ENCODE measurements at places on chromosomes 13 and 19.

- DNase-seq: no peak
These were observed 1044.1 kb downstream of the EFNB2 start for GRCh38 chr13:105491345-105491744.

DNA sequence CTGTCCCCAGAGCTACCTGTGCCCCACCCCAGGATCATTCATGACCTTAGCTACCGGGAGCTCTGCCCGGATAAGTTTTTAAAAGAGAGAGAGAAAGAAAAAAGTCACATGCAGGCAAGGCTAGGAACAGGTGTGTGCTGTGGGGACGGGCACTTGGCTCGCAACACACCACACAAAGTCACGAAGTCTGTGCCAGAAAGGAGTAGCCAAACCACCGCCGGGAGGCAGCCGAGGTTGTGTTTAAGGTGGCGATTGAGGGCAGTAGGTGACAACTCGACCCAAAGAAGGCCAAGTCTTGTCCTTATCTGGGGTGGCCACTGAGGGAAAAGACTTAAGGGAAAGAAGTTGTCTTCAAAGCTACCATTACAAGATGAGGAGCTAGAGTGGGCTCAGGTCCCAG, 4.6 kb upstream of the TSHZ3 start:
- no peak for DNase-seq

DNA sequence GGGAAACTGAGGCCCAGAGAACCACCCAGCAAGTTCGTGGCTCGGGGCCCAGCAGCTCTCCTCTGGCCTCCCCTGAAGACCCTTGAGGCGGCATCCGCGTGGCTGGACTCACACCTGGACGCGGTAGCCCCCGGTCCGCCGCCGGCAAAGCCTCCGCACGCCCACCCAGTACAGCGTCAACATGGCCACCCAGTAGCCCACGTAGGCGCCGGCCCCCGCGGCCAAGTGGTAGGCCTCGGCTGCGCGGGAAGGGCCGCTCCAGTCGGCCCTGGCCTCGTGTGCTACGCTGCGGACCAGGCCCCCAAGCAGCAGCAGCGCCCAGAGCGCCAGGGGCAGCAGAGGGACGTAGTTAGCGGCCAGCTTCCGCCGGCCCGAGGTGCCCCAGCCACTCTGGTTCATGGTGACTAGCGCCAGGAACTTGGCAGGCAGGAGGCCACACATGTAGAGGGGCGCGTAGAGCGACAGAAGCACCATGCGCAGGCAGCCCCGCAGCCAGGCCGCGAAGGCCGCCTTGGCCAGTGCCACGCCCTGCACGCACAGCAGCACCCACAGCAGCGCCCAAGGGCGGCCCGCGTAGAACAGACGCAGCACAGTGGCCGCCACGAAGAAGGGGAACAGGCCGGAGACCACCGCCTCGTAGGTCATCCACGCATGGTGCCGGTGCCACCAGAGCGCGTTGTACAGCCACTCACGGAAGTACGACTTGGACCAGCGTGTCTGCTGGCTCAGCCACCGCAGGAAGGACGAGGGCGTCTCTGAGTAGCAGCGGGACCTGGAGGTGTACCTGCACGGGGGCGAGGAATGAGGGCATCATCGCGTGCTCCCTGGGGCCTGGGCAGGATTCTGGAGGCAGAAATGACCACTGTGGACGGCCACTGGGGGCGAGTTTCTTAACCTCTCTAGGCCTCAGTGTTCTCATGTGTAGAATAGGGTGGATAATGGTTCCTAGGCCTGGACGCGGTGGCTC, 10.2 kb downstream of the HAS1 start:
- DNase-seq: no peak

- no peak for DNase-seq
These were observed 6.3 kb downstream of the MAMSTR start for GRCh38 chr19:48713041-48713863.

DNA sequence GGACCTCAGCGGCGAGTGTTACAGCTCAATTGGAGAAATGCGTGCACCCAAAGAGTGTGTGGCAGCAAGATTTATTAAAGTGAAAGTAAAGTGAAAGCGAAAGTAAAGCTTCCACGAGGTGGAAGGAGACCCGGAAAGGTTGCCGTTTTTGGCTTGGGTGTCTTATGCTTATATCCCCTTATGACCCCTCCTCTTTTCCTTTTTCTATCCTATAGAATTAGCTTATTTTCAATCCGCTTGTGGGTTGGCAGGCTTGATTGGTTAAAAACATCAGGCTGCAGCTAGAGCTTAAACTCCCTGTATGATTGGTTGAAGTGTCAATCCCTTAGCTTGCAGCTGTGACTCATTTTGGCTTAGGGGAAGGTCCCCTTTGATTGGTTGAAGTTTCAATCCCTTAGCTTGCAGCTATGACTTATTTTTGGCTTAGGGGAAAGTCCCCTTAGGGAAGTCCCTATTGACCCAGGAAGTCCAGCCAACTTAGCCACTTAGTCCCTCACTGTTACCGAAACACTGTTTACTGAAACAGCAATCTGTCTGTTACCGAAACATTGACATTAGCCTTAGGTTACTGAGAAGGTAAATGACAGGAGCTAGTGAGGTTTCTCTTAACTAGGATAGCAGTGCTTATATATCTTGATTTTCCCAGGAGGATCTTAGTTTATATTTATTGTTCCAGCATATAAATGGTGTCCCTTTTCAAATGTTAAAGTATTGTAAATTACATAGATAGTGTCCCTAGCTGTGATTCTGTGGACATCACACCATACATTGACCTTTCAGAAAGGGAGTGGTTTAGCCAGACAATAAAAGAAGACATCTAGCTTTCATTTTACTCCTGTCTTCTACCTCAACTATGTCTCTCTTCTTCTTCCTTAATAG, 575.8 kb downstream of the DACH1 start:
- DNase-seq: no peak

DNA sequence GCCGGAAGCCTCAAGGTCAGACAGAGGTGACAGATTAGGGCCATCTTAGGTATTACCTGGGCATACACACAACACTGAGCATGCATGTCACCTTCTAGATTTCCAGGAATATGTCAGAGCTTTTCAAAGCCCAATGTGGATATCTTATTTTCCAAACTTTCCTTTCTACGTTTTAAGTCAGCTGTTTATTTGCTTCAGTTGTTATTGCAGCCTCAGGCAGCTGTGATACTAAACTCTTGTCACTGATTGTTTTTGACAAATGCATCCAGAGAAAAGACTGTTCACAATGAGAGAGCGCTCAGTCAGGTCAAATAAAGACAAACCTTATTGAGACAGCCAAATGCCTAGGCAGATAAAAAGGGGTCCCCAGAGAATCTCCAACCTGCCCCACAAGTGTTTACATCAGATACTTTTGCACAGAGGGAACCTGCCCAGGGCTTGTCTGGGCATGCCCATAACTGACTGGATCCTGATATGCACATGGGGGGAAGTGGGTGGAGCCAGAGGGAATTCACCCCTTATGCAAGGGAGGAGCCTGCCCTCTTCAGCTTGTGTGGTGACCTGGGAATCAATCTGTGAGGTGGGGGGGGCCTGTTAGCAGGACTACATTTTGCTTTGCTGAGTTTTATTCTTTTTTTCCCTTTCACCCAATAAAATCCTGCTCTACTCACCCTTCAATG, 28.5 kb downstream of the MED4 start:
- no peak for DNase-seq

DNA sequence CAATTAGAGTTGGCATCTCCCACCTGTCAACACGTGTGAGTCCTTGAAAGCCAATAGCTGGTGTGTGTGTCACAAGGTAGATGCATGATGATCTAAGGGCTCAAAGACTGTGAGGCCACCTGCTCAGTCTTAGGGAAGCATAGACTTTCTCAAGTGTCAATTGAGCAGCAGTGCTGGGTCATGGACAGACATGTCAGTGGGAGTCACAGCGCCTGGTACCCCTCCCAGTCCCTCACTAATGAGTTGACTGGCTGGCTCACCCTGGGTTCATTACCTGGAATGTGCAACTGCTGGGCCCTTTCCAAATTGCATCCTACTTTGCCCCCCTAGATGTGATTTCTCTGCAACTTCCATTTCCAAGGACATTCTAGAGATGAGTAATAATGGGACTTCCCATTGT, 9.1 kb upstream of the PSG6 start:
- no peak for DNase-seq

DNA sequence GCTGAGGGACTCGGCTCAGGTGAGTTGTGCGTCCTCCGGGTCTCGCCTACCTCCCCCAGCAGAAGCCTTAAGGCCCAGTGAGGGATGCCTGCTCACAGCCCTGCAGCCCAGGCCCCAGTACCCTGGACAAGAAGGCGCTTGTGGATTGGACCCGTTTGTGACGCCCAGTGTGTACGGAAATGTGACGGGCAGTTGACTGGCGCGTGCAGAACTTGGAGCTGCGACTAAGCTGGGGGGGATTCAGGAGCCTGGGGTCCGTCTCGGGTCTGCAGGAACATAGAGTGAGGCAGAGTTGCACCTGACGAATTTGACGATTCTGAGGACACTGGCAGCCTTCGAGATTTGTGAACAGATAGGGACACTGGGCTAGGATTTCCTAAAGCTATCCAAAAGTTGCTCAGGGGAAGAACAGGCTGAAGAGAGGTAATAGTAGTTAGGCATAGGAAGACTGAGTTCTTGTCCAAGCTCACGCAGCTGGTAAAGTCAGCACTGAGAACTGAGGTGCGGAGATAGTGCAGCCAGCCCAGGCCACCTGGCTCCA, 519 bp downstream of the ZNF551 start:
- DNase-seq: no peak

- no peak for DNase-seq
These were observed 64.3 kb upstream of the SIAH3 start for GRCh38 chr13:45915686-45916439.

DNA sequence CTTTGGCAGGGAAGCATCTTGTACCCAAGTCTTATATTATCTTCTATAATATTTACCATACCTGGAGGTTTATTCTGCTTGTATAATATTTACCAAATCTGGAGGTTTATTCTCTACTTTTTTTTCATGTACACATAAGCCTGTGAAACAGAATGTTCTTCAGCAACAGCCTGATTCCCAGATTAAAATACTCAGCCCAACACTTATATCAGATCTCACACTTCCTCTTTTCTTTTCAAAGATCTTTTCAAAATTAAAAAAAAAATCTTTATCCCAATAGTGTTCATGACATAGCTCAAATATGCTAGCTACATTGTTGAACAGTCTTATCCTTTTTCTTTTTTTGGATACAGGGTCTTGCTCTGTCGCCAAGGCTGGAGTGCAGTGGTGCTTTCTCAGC, 300.7 kb downstream of the LMO7 start:
- DNase-seq: no peak

All from HS-5 (cell line).